ENCODE measurements at places on chromosomes 3 and 15.

DNA sequence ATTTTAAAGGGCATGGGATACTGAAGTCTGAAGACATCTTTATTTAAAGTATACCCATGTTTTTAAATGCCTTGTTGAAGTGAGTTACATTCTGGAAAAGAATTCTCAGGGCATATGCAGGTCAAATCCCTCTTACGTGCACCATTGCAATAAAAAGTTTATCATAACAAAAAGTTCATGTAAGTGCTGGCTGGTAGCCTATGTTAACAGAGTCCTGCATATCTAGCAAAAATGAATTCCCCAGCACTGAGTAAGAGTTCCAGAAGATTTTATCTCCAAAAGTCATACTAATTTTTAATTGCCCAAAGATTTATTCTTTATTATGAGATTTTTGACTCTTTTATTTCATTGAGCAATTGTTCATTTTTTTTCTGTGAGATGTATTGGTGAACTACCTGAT lies 104.7 kb upstream of the ROBO1 start:
- DNase-seq = no peak

DNA sequence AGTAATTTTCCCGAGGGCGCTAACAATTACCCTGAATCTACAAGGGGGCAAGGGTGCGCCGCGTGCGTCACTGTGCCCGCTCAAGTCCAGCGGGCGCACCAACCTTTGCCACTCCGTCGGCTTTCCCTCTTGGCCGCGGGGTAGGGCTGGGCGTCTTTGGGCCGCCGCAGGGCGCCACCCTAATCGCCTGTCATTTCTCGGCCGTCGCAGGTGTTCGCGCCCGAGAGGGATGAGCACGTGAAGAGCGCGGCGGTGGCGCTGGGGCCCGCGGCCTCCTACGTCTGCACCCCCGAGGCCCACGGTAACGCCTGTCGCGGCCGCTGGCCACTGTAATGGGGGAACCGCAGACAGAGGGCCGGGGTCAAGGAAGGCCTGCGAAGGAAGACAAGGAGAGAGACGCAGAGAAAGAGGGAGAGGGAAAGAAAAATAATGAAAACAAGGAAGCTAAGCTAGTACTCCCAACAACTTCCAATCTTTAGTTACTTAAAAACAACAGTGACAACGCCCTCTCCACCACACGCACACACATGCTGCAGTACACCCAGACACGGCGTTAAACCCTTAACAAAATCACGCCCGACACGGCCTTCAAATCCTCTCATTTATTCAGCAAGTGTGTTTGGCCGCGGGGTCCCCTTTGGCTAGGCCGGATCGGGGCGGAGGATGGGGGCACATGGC lies 3.8 kb downstream of the SKOR1 start:
- no peak for DNase-seq

DNA sequence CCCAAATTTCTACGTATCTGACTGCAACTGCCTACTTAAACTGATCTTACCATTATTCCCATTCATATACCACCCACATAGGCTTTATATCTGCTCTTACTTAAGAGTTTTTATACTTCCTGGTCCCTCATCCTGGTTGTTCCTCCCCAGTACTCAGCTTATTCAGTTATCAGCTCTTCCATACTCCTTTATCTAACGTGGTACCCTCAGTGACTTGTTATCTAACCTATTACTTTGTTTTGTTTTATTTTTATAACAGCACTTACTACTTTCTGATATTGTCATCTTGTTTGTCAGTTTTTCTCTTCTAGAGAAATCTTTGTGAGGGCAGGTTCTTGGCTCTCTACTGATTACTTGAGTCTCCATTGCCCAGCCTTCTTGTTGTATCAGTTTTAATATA lies 100.6 kb downstream of the ZNF609 start:
- no peak for DNase-seq

DNA sequence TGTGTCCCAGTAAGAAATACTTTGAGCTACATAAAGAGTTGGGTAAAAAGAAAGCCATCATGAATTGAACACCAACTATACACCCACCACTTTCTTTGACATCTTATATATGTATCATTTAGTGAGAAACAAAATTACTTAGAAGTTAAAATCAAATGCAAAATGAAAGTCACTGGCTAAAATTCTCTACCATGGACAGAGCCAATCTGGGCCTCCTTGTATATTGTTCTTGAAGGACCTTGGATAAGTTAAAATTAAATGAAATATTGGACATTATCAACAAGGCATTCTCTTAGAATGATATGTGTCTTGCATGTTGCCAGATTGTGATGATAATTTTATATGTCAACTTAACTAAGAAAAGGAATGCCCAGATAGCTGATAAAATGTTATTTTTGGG lies 64.2 kb upstream of the CHL1 start:
- DNase-seq = no peak

DNA sequence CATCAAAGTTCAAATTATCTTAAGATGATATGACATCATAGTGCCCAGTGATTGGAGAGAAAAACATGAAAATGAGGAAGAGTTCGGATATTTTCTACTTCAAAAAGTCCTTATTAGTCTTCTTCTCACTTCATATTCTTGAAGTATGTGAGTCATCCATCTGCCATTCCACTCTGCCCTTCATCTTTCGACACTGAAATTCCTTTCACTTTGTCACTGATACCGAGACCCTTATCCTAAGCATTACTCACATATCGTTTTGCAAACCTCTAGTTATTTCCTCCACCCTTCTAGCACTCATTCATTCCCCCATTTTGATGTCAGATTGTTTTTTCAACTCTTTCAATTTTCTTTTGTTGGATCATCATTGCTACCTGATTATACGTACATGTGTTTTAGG lies 4.0 kb downstream of the OR5H14 start:
- DNase-seq = no peak
